K562 (cell line): ENCODE measurements at places on chromosomes 4 and X.

DNA sequence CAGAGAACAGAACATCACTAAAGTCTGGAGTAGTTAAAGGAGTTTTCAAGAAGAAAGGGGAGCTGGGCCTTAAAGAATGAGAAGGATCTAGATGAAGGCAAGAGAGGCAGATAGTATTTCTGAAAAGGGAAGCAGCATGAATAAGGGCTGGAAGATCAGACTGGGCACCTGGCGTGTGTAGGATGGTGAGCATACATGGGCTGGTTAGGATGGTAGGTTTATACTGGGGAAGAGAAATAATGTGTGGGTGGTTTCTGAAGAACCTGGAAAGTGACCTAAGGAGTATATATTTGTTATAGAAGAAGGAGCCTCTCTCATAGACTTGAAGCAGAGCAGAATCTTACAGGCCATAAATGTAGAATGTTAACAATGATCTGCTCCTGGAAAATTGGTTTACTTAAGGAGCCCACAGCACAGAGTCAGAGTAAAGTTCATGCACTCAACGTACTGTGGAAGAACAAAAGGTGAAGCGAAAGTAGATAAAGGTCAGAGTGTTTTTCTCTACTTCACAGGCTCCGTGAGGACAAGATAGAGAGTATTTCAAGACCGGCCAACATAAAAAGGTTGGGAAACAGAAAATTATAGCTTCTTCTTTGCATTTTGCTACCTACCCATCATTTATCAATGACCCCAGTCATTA lies 35.8 kb downstream of the MBNL3 start:
- DNase-seq = no peak

GRCh38 chrX:63686878-63687714 lies 97.9 kb downstream of the ARHGEF9 start:
- peak; percentile 26 for DNase-seq

- peak; percentile 72 for DNase-seq
Measured at GRCh38 chrX:13647709-13648212, 5.2 kb upstream of the TCEANC start.

- no peak for DNase-seq
Measured at GRCh38 chr4:26319949-26320537, 771 bp upstream of the RBPJ start.

DNA sequence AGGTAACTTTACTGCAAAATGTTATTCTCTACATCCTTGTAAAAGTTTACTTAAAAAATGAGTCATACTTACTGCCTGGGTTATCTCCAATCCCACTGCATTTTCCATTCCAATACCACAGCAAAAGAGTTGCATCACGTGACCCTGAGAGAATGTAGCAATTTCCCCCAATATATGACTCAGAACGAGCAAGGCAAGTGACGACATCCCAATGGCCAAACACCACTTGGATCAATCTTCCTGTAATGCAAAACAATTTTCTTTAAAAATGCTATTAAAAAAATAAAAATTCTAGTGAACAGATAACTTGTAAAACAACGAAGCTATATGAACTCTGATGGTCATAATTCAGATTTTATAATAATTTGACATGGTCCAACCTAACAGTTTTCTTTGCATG lies 224.3 kb downstream of the DCLK2 start:
- peak; percentile 63 for DNase-seq

- no peak for DNase-seq
Measured at GRCh38 chr4:66197451-66197850, 527.2 kb upstream of the EPHA5 start.

DNA sequence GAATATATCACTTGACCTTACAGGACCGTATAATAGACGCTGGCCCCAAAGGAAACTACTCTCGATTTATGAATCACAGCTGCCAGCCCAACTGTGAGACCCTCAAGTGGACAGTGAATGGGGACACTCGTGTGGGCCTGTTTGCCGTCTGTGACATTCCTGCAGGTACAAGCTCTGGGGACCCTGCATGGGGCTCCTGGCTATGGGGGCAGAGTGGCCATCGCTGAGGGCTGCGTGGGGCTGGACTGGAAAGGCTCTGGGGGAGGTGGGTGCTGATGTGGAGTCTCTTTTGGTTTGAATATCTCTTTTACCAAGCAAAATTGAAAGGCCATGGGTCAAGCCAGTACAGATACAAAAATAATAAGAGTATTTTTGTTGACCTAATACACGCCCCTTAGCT lies 33.9 kb downstream of the NELFA start:
- no peak for DNase-seq

- DNase-seq = no peak
Measured at GRCh38 chr4:47798165-47798564, 39.7 kb downstream of the CORIN start.

- DNase-seq = peak; percentile 77
Measured at GRCh38 chrX:69538321-69538876, 34.3 kb downstream of the NALF2 start.

DNA sequence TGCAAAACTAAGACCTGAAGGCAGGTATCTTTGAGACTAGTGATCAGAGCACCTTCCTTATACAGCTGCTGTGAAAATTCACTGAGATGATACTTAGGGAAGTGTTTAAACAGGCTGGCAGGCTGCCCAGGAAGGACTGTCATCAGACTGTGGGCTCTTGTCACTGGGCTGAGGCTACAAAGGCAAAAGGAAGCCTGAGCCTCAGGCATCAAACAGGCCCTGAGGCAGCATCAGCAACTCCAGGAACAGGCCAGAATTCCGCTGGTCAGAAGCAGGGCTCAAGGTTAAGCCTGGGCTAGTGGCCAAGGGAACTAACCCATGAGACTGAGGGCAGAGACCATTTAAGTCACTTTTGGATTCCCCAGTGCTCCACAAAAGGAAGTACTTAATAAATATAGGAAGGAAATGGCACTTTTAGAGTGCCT lies 12.8 kb downstream of the PJA1 start:
- DNase-seq = no peak

- no peak for DNase-seq
Measured at GRCh38 chr4:127997534-127998388, 32.6 kb downstream of the ABHD18 start.
